ENCODE measurements at places on chromosomes 3 and 15.

GRCh38 chr15:61888074-61888780, 172.0 kb downstream of the VPS13C start:
- DNase-seq, result no peak

DNA sequence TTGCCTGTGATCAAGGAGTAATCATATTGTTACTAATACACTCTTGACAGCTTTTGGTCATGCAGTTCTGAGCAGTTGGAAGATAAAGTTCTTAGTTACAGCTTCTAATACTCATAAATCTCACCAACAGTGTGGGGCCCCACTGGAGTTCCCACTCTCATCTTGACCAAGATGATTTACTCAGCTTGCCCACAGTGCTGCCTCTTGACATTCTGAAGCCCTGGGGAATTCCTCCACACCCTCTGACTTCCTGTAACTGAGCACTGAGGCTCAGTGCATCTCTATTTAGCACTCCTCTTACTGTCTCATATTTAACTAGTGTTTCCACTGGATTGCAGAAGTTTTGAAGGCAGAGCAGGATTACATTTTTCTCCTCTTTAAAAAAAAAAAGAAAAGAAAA, 1.9 kb upstream of the ARL6IP5 start:
- peak; percentile 84 for DNase-seq

DNA sequence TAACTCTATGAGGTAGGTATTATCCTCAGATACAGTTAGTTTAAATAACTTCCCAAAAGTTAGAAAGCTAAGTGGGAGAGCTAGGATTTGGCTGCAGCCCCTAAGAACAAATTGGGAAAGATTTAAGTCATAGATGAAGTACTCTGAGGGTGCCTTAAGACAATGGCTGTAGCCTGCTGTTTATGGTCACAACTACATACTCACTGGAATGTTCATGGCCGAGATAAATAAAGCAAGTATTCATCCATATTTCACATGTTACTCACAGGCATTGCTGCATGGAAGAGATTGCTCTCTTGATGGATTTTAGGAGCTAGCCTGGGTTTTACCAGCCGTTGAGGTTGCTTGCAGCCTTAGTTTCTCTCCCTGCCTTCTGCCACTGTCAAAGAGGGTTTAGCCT, 145.0 kb downstream of the CMSS1 start:
- DNase-seq, result peak; percentile 26

- no peak for DNase-seq
Observed at GRCh38 chr3:193771011-193771652, 178.1 kb downstream of the OPA1 start.

DNA sequence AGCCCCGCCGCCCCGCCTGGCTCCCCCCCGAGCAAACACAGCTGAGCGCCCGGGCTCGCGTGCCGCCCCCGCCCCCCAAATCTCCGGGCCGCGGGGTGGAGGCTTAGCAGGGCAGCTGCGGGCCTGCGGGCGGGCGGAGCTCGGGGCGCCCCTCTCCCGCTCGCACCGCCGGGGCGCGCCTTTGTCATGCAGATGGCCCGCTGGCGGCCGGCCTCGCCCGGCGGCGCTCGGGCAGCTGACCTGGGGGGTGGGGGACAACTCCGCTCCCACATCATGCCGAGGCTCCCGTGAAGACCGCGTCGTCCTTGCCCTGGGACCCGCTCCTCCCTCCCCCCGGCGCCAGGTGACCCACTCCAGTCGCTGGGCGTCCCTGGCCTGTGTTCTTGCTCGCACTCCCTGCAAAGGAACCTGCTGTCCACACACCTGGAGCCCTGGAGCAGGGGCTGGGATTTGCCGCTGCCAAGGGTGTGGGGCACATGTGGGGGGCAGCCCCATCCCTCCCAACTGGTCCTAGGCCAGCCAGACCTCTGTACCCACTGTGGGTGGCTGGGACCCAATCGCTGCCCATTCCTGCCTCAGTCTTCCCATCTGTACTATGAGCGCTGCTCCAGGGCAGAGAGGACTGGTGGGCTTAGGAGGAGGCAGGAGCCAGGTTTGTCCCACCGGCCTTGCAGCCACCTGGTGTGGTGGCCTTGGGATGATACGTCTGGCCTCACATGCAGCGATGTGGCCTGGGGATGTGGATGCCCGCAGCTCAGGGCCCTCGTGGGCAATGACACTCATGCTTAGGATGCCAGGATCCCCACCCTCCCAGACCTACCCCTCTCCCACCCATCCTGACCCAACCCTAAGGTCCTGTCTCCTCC, 33.5 kb downstream of the DNAJB8 start:
- no peak for DNase-seq

- DNase-seq, result no peak
Observed at GRCh38 chr3:41424543-41425300, 225.4 kb downstream of the CTNNB1 start.

DNA sequence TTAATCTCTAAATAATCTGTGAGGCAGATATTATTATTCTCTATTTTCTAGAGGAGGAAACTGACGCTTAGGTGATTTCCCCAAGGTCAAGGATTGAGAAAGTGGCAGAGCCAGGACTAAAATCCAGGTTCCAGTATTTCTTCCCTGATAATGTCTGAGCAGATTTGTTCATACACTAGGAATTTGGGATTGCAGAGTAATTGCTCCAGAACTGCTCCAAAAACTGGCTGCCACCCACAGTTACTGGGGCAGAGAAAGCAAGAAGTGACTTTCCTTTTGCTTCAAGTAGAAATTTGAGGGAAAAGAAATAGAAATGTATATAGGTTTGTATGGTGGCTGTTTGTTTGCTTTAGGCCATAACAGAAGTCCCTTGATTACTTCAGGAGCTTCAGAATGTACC, 60.6 kb downstream of the SLC12A8 start:
- DNase-seq, result no peak

GRCh38 chr3:127113571-127113891, 79.4 kb upstream of the PRR23E start:
- DNase-seq, result no peak

GRCh38 chr3:14725013-14725412, 50.1 kb downstream of the C3orf20 start:
- DNase-seq, result no peak

DNA sequence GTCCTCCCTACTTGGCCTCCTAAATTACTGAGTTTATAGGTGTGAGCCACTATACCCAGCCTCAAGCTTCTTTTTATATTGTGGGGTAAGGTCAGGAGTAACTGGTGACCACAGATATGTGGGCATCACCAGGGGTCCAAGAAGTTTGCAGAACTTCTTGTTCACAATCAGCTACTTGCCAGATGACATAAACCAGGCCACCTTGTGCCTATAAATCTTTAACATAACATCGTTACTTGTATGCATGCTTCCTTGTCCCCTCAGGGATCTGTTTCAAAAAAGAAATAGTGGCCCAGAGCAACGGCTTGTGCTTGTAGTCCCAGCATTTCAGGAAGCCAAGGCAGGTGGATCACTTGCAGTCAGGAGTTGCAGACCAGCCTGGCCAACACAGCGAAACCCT, 115.1 kb upstream of the FAM174B start:
- DNase-seq, result no peak

- no peak for DNase-seq
Observed at GRCh38 chr3:181717549-181718171, 5.9 kb downstream of the SOX2 start.

- no peak for DNase-seq
Observed at GRCh38 chr3:120489421-120489820, 38.6 kb upstream of the FSTL1 start.
